Esophagus squamous epithelium (tissue), 5 donors: ENCODE measurements at places on chromosomes 2 and 18.

DNA sequence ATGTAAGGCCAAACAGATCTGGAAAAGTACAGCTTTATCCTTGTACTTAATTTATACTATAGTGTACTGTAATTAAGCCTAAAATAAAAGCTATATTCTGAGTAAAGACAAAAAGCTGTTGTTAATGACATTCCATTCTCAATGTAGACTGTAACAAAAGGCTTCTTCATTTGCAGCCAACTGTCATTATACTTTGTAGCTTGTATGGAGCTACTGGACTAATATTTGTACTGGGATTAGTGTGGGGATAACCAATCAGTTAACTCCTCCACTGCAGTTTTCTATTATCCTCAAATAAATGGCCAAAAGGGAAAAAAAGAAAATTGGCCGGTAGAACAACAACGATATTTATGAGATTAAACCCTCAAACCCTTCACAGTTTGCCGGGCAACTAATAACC, 66.5 kb downstream of the STK39 start:
- no peak for DNase-seq

- no peak for DNase-seq
Measured at GRCh38 chr2:44802777-44803424, 138.6 kb upstream of the SIX3 start.

- DNase-seq = no peak
Measured at GRCh38 chr2:199468561-199469513, 11.1 kb upstream of the SATB2 start.

DNA sequence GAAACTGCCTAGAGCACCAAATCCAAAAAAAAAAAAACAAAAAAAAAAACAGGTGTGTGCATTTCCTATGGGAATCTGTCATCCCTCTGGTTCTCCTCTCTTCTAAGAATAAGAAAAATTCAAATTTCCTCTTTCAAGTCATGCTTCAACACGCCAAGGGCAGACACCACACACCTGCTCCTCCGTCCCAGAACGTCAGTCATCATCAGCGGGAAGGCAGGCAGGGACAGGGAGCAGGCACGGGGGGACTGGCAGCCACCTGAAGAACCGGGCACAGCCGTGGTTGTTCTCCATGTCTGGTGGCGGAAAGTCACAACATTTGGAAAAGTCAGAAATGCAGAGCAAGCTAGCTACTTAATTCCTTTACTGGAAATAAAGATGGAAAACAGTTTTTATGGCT, 214.8 kb downstream of the IKZF2 start:
- no peak for DNase-seq

- no peak for DNase-seq
Measured at GRCh38 chr2:239721531-239721930, 303.6 kb downstream of the NDUFA10 start.

DNA sequence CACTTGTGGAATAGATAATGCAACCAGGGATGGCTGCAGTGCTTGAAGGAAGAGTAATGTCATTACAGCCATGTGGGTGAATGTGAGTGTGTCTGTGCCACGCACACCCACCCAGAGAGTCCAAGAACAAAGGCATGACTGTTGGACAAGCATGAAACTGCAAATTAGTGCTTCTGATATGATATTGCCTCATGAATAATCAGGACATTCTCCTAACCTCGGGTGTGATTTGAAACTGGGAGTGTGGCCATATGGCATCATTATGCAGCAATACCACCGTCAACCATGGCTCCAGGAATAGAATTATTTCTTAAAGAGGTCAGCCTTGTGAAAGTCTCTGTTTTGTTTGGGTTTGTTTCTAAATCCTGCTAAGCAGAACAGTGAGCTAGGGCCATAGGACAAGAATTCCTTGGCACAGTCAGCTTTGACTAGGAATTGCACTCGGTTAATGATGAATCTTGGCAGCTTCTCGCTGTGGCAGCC, 678.0 kb upstream of the RAB6C start:
- DNase-seq = no peak

GRCh38 chr2:96906729-96907114, 36.8 kb upstream of the SEMA4C start:
- DNase-seq = no peak

GRCh38 chr2:31016648-31017047, 121.6 kb downstream of the GALNT14 start:
- no peak for DNase-seq
